Activated naive CD4-positive, alpha-beta T cell treated with Interleukin-2 at 50 U/mL for 16 hours (primary cell): ENCODE measurements at places on chromosomes 13 and 19.

DNA sequence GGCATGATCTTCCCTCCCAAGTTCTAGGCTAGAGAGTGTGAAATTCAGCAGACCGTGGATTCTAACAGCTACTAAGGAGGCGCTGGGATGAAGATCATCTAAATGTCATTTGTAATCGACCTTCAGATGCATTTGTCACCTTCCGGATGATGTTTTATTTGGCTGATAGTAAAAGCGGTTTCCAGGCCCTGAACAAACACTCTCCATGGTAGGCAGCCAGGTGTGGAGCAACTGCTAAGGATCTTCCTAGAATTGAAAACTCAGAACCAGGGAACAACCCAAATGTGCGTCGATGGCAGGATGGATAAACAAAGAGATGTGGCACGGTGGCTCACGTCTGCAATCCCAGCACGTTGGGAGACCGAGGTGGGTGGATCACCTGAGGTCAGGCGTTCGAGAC, 107.2 kb upstream of the CACNA1A start:
- DNase-seq = no peak

DNA sequence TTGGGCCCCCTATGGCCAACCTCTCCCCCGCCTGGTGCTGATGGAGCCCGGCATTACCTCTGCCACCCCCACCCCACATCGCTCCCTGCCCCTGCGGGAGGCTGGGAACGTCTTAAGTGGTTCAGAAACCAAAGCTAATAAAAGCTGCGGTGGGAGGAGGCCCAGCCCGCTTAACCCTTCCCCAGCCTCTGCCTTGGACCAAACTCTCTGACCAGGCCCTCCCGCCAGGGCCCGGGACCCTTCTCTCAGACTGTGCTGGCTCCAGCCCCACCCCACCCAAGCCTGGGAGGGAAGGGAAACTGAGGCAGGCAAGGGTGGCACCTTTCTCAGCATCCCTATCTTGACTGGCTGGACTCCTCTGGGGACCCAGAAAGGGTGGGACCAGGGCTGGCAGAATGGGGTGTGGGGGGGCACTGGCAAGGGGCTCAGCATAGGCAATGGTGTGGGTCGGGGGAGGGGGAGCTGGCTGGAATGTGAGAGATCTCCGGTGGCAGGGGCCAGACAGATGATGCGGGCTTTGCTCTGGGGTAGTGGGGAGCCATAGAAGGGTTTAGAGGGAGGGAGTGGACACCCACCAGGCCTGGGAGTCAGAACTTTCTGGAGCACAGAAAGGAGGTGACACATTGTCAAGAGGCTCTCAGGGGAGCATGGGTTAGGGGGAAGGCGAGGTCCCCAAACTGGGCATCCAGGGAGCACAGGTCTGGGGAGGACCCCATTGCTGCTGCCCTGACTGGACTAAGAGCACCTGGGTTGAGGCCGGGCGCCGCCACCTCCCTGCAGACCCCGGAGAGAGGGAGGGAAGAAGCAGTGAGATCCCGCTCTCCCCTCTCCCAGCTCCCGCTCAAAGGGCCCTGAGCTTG, 21.9 kb downstream of the SMIM24 start:
- no peak for DNase-seq

DNA sequence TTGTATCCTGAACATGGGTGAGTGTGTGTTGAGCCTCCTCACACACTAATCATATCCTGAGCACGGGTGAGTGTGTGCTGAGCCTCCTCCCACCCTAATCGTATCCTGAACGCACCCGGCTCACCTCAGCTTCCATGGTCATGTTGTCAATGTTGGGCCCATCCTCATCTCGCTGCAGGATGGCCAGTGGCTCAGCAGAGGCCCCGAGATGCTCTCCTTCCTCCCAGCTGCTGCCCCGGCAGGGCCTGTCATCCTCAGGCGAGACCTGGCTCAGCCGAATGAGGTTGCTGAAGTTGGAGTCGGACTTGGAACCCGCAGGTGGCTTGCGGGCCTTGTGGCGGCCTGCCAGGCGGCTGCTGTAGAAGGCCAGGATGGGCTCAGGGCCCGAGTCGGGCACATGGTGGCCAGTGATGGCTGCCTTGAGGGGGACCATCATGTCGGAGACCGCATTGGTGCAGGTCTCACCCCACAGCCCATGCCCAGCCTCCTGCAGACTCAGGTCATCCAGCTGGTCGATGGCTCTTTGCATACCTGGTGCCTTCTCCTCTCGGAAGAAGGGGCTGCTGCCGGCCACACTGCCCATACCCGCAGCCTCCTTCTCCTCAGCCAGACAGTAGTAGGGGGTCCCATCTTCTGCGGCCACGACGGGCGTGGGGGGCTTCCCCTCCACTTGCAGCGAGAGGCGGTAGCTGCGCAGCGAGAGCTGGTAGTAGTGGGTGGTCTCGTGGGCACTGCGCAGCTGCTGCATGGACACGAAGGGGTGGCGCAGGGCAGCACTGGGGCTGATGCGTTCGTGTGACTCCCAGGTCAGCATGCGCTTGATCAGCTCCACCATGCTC, 9.6 kb downstream of the HIPK4 start:
- no peak for DNase-seq

GRCh38 chr13:86976521-86977324, 694.4 kb upstream of the SLITRK5 start:
- no peak for DNase-seq

DNA sequence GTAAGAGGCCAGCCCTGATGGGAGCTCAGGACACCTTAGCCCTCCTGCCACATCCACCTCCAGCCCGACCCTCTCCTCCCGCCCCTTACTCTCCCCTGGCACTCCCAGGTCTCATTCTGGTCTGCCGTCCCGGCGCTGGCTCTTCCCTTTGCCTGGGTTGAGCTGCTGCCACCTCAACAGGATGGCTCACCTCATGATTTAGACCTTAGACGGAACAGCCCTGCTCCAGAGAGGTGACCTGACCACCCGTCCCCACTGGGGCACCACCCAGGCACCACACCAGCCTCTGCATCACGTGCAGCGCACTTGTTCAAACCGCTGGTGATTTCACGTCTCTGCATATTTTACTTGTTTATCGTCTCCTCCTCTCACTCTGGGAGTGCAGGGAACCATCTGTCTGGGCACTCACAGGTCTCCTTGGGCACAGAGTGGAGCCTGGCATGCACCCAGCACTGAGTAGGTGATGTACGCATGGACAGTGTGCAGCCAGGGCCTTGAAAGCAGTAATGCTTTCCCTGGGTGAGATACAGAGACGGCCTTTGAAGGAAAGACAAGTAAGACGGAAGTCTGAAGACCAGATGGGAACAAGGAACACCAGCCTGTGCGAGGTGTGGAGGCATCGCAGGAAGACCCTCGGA, 183.1 kb downstream of the KATNAL1 start:
- DNase-seq = no peak

DNA sequence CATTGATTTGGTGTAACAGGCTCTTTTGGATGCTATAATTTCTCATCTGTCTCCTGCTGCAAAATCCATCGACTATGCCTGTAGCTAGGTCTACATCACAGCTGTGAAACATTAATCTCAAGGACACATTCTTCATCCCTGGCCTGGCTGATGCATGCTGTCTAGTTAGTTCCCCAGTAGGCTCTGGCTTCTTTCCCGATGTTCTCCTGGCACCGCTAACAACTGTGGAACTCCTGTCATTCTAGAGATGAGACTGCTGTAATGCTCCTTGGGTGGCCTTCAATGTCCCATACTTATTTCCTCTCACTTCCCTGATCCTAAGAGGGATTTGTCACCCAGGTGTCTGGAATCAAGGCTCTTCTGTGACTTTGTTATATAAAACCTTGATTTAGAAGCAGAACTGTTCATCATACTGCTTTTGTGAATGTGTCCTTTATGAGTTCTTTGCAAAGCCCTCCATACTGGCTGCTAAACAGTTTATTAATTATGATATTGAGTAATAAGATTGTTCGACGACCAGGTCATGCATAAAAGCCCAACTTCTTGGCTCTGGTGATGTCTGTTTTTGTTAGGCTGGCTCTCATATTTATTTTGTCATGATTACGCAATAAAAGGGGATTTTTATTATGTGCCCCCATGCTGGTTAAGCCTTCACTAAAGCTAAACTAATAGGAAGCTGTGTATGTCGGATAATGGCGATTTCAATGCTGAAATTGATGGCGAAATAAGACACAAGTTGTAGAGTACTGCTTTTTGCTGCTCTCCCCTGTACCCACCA, 227.5 kb downstream of the DCT start:
- DNase-seq = no peak

- DNase-seq = no peak
Observed at GRCh38 chr13:66657165-66657881, 572.8 kb downstream of the PCDH9 start.

DNA sequence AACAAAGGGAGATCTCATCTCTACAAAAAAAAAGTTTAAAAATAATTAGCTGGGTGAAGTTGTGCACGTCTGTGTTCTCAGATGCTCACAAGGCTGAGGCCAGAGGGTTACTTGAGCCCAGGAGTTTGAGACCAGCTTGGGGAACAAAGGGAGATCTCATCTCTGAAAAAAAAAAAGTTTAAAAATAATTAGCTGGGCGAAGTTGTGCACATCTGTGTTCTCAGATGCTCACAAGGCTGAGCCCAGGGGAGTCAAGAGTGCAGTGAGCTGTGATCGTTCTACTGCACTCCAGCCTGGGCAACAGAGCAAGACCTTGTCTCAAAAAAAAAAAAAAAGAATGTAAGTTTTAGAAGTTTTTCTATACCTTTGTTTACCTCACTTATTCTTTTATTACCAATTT, 127.3 kb downstream of the FGF9 start:
- no peak for DNase-seq

DNA sequence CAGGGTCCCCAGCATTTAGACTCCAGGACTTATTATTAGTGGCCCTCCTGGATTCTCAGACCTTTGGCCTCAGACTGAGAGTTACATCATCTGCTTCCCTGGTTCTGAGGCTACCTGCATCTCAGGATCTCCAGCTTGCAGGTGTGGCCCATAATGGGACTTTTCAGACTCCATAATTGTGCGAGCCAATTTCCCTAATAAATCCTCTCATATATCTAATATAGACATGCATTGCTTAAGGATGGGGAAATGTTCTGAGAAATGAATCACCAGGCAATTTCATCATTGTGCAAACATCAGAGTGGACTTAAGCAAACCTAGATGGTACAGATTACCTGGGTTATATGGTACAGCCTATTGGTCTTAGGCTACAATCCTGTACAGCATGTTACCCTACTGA, 116.5 kb upstream of the FBXL3 start:
- DNase-seq = no peak

- no peak for DNase-seq
Observed at GRCh38 chr13:23788459-23788858, 100.7 kb downstream of the MIPEP start.

DNA sequence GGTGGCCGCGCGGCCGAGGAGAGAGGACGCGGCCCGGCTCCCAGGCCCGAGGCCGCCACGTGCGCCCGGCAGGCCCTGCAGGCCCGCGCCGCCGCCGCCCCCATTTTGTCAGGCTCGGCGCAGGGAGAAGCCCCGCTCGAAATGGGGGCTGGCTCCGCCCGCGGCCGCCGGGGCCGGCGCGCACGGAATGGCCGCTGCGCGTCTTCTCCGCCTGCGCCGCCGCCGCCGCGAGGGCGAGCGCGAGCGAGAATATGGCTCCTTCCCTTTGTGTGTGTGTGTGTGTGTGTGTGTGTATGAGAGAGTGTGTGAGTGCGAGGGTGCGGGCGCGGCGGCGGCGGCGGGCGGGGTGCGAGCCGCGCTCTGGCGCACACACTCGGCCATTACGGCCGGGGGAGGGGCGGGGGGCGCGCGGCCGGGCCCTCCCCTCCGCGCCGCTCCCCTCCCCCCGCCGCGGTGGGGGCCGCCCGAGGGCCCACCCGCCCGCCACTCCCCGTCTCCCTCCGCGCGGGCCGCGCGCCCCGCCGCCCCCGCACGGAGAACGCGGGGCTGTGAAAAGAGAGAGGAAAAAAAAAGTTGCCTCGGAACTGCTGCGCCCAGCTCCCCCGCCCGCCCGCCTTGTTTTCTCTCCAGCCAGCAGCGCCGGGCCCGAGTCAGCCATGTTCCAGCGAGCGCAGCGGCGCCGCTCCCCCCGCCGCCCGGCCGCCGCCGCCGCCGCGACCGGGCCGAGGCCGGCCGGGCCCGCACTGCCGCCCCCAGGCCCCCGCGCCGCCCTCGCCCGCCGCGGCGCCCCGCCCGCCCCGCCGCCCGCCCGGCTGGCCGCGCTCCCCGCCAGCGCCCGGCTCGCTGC, 1.0 kb downstream of the HMGB1 start:
- DNase-seq = peak; percentile 84

DNA sequence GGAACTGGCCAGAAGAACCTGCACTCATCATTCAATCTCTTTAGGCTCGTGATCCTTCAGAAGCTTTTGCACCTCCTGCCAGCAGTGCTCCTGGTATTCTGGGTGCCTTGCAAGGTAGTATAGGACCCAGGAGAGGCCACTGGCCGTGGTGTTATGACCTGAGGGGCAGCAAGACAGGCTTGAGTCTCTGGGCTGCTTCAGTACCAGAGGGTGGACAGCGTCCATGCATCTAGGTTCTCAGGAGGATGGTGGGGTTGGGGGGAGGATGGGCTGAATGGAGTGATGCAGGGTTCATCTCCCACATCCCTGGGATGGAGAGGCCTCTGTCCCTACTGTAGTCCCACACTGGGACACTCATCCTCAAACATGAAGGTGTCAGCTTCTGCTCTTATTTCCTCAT, 41.1 kb downstream of the OR10H4 start:
- no peak for DNase-seq

GRCh38 chr19:49212016-49212701, 54.6 kb downstream of the TRPM4 start:
- DNase-seq = no peak

- peak; percentile 72 for DNase-seq
Observed at GRCh38 chr19:49890349-49891311, 6.1 kb downstream of the IL4I1 start.

DNA sequence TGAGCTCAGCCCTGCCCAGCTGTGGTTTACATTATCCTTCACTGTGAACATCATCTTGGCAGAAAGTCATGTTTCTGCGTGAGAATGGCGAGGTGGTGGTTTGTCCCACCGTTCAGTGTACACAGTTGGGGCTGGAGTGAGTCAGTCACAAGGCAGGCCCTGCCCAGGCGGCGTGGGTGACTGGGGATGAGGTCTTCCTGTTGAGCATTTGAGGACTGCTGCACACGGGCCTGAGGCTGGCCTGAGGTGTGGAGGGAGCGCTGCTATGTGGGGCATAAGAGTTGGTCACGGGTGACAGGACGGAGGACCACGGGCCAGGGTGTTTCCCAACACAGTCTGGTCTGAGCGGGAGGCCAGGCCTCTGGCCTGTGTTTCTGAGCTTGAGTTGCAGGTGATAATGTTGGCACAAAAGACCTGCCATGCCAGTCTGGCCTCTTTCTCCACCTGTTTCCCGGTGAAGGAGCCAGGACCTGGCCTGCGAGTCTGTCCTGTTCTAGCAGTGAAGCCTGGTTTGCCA, 13.4 kb upstream of the C19orf33 start:
- DNase-seq = no peak

DNA sequence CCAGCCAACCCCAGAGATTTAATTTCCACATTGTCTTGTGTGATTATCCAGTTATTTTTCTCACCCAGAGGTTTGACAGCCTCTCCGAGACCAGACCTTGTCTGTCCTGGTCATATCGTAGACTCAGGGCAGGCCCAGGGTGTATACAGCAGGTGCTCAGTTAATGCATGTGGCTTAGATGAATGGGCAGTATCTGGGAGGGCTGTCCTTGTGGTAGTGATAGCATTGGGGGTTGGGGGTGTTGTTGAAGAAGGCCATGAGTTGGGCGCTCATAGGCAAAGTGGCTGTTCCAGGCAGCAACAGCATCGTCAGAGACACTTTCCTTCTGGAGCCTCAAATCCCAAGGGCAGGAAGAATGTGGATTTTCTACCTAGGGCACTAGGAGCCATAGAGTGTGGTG, 16.9 kb downstream of the MAST3 start:
- no peak for DNase-seq

- DNase-seq = no peak
Observed at GRCh38 chr13:111115965-111116521, 933 bp downstream of the ARHGEF7 start.

GRCh38 chr13:97174638-97175037, 47.5 kb upstream of the MBNL2 start:
- DNase-seq = no peak
